Activated naive CD4-positive, alpha-beta T cell treated with anti-CD3 and anti-CD28 coated beads, Interleukin-2, amount 50 U/mL, for 16 hours (primary cell): ENCODE measurements at places on chromosomes 4 and X.

DNA sequence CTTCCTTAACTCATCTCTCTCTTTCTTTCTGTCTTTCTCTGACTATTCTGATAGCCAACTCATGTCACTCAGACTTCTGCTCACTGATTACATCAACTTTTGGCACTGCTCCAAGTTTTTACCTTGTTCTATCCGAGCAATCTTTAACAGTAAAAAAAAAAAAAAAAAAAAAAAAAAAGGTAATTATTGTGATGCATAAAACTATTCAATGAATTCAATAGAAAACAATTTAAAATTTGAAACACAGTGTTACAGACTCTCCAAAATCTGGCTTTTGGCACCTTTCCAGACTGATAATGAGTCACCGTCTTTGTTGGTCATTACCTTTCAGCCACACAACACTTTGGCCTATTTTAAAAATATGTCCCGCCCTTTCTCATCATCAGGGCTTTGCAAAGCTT lies 229.5 kb downstream of the GALNTL6 start:
- DNase-seq, result no peak

DNA sequence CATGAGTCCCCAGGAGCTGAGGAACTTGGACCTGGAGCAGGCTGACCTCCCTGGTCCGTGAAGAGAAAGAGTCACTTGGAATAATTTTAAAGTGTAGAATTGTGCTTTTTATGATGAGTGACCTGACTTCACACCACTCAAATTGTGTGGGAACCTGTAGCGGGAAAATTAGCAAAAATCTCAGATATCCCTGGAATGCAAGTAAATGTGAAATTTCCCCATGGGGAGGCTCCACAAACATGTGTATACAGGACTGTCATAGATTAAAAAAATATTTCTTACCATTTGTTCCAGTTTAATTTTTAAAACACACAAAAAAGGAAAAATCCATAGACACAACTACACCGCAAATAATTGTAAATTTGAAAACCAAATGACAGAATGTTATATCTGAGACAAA lies 1079.6 kb upstream of the PABPC4L start:
- DNase-seq, result no peak

DNA sequence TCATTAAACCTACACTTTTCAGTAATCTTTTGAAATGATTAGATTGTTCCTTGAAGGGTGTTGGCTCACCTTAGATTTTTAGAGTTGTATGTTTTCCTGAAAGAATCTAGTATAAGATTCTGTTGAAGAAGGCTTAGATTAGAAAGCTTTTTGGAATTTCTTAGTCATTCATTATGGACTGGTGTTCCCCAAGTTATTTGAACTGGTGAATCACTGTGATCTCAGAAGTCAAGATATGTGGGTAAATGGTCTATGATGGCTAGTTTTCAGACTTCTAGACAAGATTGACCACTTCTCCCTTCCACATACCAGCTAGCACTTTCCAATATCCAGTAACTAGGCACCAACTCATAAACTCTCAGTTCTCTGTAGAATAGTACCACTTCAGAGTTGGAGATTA lies 138.1 kb downstream of the KDM6A start:
- no peak for DNase-seq

DNA sequence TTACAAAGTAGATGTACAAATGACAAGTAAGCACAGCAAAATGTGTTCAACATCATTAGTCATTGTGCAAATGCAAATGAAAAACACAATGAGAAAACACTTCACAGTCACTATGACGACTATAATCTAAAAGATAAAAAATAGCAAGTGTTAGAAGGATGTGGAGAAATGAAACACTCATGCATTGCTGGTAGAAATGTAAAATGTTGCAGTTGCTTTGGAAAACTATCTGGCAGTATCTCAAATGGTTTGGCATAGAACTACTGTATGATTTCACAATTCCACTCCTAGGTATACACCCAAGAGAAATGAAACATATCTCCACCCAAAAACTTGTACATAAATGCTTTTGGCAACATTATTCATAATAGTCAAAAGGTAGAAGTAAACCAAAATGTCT lies 459.7 kb upstream of the TRAM1L1 start:
- DNase-seq, result no peak

DNA sequence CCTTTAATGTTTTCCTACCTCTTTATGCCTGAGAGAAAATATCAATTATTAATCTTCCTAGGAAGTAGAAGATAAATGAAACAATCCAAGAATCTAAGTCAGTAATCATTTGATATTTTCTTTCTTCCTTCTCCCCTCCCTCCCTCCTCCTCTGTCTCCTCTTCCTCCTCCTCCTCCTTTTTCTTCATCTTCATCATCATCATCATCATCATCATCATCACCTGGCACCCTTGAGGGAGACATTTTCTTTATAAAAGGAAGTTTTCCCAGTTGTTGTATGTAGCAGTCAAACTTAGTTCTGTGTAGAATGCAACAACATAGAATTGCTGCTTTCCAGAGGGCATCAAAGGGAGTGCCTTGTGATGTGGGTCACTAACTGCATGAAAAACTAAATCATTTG lies 100.1 kb downstream of the SLC10A6 start:
- no peak for DNase-seq
